ENCODE measurements at places on chromosomes 4 and X. TPM values are rescaled to one million over a fixed set of nuclear protein-coding genes. Genes with fewer than 3 reads are reported as not detected.

DMRTC1 gene
- not detected for total RNA-seq

SRPX gene
- total RNA-seq: not detected

TMEM255A gene
- not detected for total RNA-seq

GBA3 gene
- total RNA-seq: not detected

CRMP1 gene
- total RNA-seq: 0.07 TPM

GRCh38 chr4:182434720-182435119 lies 191.5 kb downstream of the TENM3 start:
- DNase-seq: no peak

DNA sequence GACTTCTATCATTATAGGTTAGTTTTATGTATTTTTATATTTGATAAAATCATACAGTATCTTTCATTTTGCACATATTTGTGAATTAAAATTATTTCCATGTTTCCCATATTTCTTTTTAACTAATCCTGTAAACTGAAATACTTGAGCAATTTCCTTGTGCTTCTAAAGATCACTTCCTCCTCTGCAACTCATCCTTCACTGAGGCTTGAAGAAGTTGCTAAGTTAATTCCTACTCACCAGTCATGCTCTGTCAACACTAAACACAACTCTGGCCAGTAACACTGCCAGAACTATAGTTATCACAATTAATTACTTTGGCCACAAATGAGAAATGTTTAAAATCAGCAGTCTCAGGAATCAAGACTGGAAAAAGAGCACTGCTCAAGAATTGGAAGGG lies 6.7 kb downstream of the SPATA4 start:
- DNase-seq: no peak

DNA sequence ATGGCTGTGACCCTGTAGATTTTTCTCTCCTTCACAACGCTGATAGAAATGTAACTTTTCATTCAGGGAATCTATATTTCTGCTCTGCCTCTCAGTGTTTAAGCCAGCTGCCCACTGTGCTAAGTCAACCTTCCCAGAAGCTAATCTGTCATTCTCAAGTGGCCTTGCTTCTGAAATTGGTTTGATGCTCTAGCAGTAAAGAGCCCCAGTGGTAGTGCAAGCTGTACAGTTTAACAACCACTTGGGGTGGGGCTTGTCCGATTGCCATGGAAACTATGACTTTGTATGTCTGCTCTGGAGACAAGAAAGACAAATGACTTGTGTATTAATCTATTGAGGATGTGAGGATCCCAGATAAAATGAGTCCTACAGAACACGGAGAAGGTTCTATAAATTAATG lies 620.9 kb upstream of the GALNT7 start:
- no peak for DNase-seq

GRCh38 chrX:7108030-7108429 lies 39.5 kb upstream of the STS start:
- DNase-seq: no peak

GRCh38 chr4:36815536-36815935 lies 429.0 kb upstream of the NWD2 start:
- no peak for DNase-seq

- no peak for DNase-seq
Observed at GRCh38 chr4:182019148-182019652, 224.0 kb upstream of the TENM3 start.

DNA sequence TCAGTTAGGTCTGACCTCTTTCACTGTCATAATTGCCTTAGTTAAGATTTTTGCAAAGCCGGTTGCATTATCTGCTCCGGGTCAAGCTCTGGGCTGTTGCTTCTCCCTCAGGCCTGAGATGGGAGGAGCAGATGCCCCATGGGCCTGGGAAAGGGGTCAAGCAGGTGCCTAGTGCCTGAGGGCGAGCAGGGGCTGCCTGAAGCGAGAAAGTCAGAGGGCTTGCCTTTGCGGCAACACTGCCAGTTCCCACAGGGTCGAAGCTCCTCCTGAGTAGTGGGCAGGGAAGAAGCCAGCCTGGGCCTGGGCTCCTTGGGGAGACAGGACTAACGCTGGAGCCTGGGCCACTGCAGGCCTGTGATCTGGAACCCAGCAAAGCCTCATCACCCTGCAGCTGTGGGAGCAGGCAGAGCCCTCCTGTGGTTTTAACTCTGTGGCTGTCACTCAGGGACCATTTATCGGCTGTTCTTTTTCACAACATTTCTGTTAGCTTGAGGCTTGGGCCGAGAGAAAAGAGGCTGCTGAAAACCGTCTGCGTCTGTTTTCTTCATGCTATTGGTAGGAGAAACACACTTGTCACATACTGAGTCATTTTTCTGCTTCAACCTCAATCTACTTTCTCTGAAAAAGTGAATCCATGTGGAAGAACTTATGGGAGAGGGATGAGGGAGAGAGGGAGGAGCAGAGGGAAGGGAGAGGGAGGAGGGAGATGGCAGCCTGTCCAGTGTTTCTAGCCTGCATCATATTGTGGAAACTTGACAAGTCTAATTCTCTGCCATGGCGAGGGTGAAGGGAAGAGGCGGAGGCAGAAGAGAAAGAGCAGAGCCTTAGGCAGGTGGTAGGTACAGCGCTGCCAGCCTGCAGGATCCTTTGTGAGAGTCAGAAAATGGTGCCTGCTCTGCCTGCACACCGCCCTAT lies 68.4 kb downstream of the RHOH start:
- DNase-seq: no peak

- DNase-seq: no peak
Observed at GRCh38 chrX:16067886-16068515, 55.4 kb upstream of the GRPR start.

DNA sequence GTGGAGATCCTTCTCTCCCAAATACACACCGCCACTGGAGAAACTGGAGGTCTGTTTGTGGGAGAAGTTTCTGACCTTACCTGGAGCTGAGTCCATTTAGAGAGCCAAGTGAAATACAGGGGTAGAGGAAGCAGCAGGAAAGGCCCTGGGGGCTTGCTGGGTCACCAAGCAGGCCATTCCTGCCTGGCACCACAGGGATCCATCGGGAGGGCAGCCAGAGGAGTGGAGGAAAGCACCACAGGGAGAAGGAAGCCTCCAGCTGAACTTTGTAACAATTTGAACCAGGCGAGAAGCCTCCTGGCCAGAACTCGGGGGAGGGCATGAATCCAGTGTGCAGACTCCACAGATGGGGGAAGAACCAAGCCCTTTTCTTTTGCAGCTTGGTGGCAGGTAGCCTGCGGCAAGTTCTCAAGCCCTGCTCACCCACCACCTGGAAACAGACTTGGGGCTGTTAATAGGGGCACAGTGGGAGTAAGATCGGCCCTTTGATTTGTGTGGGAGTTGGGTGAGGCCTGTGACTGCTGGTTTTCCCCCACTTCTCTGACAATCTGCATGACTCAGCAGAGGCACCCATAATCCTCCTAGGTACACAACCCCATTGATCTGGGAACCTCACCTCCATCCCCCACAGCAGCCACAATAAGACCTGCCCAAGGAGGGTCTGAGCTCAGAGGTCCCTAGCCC lies 94.6 kb downstream of the IRS4 start:
- DNase-seq: no peak

DNA sequence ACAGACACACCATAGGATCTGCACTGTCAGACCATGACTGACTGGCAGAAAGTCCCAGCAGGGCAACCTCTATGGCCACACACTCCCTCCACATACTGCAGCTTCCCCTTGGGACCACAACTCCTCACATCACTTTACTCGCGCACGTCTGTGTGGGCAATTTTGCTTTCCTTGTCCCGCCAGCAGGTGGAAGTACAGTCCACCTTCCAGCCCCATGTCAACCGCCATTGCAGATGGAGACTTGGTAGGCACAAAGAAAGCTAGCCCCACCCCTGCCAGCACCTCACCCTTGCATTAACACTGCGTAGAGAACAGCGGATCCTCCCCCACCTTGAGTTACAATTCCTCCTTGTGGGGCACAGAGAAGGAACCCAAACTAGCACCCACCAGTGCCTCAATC lies 74.4 kb upstream of the NAP1L2 start:
- no peak for DNase-seq

DNA sequence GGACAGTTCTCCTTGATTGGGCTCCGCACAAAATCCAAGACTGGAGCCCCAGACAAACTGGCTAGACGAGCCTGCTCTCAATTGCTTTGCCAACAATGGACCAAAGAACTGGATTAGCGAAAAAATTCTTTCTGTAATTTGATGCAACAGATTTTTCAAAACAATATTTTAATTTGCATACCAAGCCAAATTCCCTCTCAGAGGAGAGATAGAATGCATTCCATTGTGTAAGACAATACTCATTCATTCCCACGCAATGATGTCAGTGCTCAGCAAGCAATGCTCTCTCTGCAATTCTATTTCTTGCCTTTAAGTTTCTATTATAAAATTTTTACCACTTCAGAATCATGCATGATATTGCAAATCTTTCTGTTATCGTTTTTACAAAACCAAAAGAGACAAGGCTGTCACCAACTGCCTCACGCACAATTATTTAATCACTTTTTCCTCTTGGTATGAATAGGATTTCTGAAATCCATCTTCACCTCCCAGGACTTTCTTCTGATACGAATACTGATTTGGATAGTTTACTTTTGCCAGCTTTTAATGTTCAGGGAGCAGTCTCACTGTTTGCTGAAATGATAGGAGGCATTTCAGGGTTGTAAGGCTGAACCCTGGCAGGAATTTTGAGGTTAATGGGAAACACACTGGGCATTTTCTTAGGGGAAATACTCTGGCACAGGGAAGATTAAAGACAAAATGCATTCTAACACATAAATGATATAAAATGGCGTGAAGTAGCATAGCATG lies 46.1 kb upstream of the HCCS start:
- DNase-seq: no peak

- no peak for DNase-seq
Observed at GRCh38 chr4:55330241-55330640, 15.8 kb upstream of the SRD5A3 start.

- DNase-seq: no peak
Observed at GRCh38 chrX:65674204-65674893, 6.9 kb downstream of the MSN start.

DNA sequence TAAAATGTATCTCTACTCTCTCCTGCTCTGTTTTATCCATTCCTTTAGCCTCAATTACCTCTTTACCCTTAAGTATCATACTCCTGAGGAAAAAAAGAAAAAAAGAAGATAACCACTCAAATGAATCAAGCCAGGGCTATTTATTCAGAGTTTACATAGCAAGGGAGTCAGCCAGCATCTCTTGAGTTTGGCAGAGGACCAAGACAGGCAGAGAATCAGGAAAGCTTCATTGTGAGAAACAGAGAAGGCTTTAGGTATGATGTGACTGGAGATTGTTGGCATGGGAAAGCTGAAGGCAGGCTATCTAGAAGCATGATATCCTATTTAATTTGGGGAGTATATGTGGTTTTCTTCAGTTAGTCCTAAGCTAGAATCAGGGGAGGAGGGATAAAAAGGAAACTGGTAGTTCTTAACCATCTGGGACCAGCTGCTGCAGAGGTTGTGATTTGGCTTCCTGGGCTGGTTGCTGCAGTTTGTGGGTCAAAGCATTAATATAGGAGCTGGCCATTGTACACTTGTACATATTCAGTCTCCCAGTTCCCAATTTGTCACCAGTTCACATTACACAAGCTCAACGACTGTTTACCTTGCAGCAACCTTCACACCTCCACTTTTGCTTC lies 11.2 kb downstream of the APELA start:
- DNase-seq: no peak

GRCh38 chr4:82508806-82509428 lies 52.9 kb downstream of the TMEM150C start:
- DNase-seq: no peak

DNA sequence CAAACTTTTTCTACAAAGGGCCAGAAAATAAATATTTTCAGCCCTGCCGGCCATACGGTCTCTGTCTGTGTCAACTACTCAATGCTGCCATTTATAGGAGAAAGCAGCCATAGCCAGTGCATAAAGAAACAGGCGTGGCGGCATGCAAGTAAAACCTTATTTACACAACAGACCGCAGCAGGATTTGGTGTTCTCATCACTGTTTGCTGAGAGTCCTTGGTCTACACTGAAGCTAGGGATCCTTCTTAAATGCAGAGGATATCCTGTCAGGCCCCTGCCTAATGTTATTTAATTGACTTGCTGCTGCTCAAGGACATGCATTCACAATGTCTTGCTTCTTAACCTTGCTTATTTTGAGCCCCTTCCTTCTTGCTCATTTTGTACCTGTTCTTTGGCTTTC lies 54.7 kb downstream of the CPE start:
- DNase-seq: no peak

Measured in activated T-helper 2 cell treated with anti-CD3 and anti-CD28 coated beads, Interferon-gamma antibody, Interleukin-2, Interleukin-4, amounts not matched to agents 10 μg/mL and 5 μg/mL and 100 μg/mL, durations not matched to agents 14 hours and 24 hours and 36 hours (primary cell).